Brain (organoid and tissue), 16 donors: ENCODE measurements at places on chromosomes 16 and 17.

DNA sequence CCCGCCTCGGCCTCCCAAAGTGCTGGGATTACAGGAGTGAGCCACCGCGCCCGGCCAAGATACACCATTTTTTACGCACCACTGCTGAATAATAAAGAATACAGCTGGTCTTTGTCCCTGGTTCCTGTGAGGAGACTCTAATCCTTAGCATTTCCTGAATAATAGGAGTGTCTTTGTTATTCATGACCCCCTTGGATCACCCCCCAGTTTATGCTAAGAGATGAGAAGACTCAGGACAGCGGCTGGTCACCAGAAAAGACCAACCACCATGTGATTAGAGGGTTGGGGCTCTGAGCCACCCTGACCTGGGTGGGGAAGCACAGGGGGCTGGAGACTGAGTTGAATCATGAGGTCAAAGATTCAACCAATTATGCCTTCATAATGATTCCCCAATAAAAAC lies 17.3 kb downstream of the PHLPP2 start:
- peak; percentile 67 for DNase-seq

GRCh38 chr16:17470908-17471718 lies at the start of gene XYLT1:
Gene XYLT1, minus strand, starts transcription at chr16:17470960. Its CDS starts 164 bp downstream, at chr16:17470796.
- peak; percentile 78 for DNase-seq

- DNase-seq = no peak
Measured at GRCh38 chr17:859061-859823, 77.1 kb downstream of the MRM3 start.

DNA sequence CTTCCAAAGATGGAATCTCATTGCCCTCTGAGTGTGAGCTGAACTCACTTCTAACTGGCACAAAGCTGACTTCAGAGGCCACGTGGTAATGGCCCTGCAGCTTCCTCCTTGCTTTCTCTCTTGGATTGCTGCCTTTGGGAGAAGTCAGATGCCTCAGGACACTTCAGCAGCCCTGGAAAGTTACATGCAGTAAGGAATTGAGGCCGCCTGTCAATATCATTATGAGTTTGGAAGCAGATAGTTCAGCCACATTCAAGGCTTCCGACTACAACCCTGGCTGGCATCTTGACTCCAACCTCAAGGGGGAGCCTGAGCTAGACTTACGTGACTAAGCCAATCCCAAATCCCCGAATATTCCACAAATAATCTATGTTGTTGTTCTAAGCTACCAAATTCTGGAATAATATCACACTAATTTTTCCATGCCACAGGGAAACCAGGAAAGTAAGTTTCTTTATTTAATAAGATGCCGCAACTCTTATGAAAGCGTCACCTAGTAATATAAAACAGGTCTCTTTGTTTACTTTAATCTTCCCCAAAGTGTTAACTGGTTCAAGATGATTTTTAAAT lies 13.6 kb downstream of the CEP20 start:
- peak; percentile 54 for DNase-seq

DNA sequence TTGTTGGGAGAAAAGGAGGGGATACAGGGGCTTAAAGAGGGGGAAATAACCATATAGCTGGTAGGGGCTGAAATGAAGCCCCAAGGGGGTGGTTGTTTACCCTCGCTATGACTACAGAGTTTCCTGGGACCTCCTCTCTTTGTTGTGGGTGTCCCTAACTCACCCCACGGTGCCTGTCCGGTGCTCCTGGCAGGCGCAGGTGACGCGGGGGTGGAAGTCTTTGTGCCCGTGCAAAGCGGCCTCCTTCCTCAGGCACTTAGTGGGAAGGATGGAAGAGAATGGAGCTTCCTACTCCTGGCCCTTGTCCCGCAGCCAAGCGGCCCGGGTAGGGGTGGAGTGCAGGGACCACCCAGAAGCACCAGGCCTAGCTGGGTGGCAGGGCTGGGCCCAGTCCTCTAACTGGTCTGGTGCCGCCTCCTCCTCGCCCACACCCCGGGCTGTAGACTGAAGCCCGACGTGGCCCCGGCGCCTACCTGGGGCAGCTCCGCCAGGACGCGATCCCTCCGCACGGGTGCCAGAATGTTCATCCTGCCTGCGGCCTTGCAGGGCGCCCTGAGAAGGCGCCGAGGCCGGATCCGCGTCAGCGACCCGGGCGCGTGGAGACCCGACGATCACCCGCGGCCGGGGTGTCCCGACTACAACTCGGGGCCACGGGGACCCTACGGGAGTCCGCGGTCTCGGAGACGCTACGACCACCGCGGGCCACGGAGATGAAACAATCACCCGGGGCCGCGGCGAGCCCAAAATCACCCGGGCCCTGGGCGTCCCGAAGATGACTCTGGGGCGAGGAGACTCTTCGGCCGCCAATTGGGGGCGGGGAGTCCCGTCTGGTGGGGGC lies 709 bp downstream of the RAB34 start:
- DNase-seq = no peak

- DNase-seq = no peak
Measured at GRCh38 chr17:68310152-68310551, 18.9 kb downstream of the ARSG start.

DNA sequence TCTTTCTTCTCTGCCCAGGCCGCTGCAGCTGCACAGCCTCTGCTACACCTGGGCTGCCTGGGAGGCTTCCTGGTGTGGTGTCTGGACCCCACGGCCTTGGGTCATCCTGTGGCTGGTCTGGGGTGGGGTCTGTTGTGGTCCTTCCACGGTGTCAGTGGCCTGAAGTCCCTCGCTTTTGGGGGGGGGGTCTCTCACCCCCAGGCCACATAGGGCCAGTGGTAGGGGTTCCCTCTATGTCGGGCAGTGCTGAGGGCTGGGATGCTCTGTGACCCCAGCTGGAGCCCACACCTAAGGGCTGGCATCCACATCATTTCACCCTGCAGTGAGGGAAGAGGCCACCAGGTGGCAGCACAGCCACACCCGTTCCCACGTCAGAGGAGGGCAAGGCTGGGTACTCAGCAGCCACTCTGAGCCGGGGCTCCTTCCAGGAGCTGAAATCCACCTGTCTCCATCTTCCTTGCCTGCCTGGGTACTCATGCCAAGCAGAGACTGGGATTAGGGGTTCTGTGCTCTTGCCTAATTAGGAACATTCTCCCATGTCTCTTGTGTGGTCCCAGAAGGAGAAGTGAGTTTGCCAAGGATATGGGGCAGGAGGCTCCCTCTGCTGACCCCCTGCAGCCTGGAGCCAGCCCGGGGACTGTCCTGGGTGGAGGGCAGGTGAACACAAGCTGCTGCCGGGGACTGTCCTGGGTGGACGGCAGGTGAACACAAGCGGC lies 13.0 kb downstream of the ENGASE start:
- peak; percentile 92 for DNase-seq

GRCh38 chr16:49782405-49782804 lies 73.5 kb downstream of the ZNF423 start:
- no peak for DNase-seq

DNA sequence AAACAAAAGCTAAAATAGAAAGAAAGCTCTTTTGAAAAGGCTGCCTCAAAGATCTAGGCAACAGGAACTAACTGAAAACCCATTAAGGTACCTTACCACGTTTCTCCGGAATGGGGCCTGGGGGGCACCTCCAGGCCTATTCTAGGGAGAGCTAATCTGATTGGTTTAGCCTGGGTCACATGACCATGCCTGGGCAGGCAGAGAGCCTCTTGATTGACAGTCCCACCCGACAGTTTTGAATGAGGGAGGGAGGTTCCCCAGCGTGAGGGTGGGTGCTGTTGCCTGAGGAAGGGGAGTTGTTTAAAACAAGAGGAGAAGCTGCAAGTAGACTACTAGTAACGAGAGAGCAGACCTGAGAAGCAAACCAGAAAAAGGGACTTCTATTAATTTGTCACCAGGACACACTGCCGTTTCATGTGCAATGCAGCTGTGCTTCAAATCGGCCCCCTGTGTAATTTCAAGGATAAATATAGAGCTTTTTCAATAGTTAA lies 143.4 kb upstream of the HS3ST2 start:
- peak; percentile 82 for DNase-seq

DNA sequence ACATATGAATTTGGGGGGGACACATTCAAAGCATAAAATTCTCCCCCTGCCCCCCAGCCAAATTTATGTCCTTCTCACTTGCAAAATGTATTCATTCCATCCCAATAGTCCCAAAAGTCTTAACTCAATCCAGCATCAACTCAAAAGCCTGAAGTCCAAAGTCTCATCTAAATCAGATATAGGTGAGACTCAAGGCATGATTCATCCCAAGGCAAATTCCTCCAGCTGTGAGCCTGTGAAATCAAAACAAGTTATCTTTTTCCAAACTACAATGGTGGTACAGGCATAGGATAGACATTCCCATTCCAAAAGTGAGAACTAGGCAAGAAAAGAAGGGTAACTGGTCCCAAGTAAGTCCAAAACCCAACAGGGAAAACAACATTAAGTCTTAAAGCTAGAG lies 5.9 kb upstream of the GOSR2 start:
- no peak for DNase-seq

DNA sequence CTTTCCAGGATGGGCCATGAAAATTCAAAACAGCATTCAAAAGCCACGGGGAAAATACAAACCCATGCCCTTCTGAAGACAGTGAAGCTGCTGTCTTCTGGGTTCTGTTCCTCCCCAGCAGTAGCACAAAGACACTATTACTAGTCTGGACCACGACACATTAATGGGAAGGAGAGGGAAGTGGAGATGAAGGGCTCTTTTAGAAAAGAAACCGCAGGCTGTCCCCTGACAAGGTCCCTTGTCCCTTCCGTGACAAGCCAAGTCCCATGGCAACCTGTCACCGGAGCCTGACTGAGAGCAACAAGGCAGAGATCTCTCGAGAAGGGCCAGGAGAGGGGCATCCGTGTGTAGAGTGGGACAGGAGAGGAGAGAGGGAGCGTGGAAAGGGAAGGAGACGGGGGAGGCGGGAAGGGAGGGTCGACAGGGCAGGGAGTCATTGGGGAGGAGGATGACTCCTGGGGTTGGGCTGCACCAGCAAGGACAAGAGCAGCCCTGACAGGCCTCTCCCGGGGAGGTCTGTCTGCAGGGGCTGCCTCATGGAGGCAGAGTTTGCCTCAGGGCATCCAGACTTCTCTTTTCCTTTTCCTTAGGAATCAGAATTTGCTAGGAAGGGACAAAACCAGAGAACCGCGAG lies 436.2 kb downstream of the SLC39A11 start:
- peak; percentile 53 for DNase-seq

DNA sequence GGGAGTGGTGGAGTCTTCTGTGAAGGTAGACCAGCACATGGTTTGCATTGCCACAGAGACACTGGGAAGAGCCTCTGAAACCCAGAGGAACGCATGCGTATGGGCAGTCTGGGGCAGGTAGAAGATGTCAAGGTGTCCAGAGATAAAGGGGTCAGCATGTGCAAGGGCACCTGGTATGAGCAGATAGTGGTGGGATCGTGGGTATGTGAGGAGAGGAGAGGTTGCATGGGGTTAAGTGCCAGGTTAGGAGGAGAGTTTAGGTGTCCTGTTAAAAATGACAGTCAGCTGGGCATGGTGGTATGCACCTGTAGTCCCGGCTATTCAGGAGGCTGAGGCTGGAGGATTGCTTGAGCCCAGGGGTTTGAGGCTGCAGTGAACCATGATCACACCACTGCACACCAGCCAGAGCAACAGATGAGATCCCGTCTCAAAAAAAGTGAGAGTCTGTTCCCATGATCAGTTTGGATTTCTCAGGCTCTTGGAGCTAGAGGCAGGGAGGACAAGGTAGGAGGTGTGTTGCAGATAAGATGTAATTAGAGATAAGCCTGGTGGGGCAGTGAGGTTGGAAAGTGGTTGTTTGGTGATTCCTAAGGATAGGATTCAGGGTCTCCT lies 3.0 kb downstream of the PYCARD start:
- DNase-seq = no peak

DNA sequence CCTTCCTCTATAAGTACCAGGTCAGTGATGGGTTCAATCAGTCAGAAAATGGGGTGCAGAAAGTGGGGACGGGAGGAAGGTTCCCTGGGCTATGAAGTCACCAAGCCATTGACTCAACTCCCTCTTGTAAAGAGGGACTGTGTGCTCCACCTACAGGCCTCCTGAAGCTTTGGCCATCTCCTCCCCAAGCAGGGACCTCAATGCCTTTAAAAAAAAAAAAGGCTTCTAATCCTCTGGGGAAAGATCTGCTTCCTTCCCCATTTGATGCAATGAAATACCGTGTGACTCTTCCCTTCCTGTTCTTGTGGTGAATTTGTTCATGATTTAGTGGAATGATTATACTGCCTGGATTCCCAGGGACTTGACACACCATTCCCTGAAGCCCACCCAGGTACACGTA lies 30.8 kb downstream of the VWA3A start:
- no peak for DNase-seq

DNA sequence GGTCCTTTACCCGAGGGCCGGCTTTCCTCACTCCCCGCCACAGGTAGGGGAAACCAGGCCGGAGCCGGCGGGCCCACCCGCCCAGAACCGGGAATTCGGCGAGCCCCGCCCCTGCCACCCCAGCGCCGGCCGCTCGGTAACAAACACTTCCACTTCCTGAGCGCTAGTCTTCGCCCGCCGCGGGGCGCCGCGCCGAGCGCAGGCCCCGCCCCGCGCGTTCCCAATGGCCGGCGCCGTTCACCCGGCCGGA lies 224 bp upstream of the NHERF1 start:
- DNase-seq = no peak

- DNase-seq = peak; percentile 85
Measured at GRCh38 chr16:54178478-54178976, 108.1 kb downstream of the IRX3 start.

GRCh38 chr16:70421014-70421413 lies 17.9 kb downstream of the ST3GAL2 start:
- DNase-seq = no peak

GRCh38 chr17:80205811-80206210 lies 14.3 kb downstream of the SGSH start:
- DNase-seq = no peak

- no peak for DNase-seq
Measured at GRCh38 chr16:75606507-75606906, 16.6 kb downstream of the ADAT1 start.

- peak; percentile 84 for DNase-seq
Measured at GRCh38 chr16:73383195-73383987, 335.5 kb upstream of the ZFHX3 start.

- peak; percentile 28 for DNase-seq
Measured at GRCh38 chr17:61157246-61157886, 242.3 kb upstream of the TBX2 start.

- no peak for DNase-seq
Measured at GRCh38 chr16:66087308-66087707, 279.2 kb upstream of the CDH5 start.
